ENCODE measurements at places on chromosomes 3 and 15. TPM values are rescaled to one million over a fixed set of nuclear protein-coding genes. Genes with fewer than 3 reads are reported as not detected.

Gene CD200R1
- 0.68 TPM for total RNA-seq

Gene EPHB3
- total RNA-seq = 4.1 TPM

Gene ECE2
- total RNA-seq = not detected

Gene SKOR1
- total RNA-seq = not detected

Gene DNASE1L3
- 3.5 TPM for total RNA-seq

Gene SCN10A
- not detected for total RNA-seq

Gene TIMP4
- total RNA-seq = 7.8 TPM

Gene HHATL
- not detected for total RNA-seq

Gene SQOR
- total RNA-seq = 340 TPM

Gene CASR
- 0.37 TPM for total RNA-seq

Gene DPPA2
- total RNA-seq = not detected

Gene KLHDC8B
- 17.6 TPM for total RNA-seq

Gene SLC28A1
- not detected for total RNA-seq

Gene HCLS1
- total RNA-seq = 19.8 TPM

Gene XCR1
- 0.32 TPM for total RNA-seq
